ENCODE measurements at places on chromosomes 3 and 15. TPM values are rescaled to one million over a fixed set of nuclear protein-coding genes. Genes with fewer than 3 reads are reported as not detected.

The P3H2 gene
- 11.4 TPM for total RNA-seq

The CDC25A gene
- 0.66 TPM for total RNA-seq

The GOLGA6L9 gene
- total RNA-seq, result 2.1 TPM

The LMCD1 gene
- 77.9 TPM for total RNA-seq

The FAM174B gene
- 34.4 TPM for total RNA-seq

The XCR1 gene
- 0.66 TPM for total RNA-seq

The WHAMM gene
- 10.0 TPM for total RNA-seq

The NBEAL2 gene
- total RNA-seq, result 150 TPM

The CYB561D2 gene
- total RNA-seq, result 35.4 TPM

The C3orf85 gene
- total RNA-seq, result not detected

All from mucosa of gallbladder (tissue), 1 donor.